Stimulated activated naive CD4-positive, alpha-beta T cell (primary cell): ENCODE measurements at places on chromosomes 7 and 10.

GRCh38 chr7:152520861-152521302 is 85.1 kb upstream of the KMT2C start:
- DNase-seq = no peak

DNA sequence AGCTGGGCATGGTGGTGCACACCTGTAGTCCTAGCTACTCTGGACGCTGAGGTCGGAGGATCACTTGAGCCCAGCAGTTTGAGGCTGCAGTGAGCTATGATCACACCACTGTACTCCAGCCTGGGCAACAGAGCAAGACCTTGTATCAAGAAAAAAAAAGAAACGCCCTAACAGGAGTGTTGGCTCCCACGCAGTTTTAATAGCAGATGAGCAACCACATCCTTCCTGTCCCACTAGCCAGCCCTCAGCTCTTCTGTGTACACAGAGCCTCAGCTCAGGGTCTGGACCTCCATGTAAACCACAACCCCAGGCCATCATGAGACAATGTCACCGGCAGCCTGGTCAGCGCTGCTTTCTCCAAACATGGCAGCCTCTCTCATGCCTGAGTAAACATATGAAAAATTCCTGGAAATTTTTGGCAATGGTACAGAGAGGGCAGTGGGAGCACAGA is 108.2 kb downstream of the PIP4K2A start:
- DNase-seq = no peak

DNA sequence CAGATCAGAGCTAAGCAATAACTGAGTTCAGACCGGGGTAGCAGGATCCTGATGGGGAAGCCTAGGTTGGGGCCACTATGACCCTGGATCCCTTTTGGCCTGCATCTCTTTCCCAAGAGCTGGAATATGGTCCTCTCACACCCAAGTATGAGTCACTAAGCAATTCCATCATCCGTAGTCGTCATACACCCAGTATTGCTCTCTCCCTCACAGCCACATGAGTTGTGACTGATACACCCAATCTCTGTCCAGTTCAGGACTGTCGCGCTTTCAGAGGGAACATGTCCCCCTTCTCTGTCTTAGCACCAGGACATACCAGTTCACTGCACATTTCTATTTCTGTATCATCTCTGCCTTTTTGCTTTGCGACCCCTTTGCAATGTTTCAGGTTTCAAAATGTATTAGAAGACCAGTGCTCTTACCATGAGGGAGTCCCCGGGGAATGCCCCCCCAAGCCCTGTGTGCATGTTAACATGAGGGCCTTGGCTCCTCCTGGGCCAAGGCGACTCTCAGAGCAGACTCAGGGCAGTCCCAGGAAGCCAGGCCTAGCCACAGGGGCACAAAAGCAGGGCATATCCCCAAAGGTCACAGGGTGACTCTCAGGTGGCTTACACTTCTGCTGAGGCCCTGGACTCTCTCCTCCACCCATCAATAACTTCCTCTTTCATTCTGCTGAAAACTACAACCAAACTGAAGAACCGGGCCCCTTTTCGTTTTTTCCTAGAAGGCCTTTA is 75.3 kb upstream of the SAMD8 start:
- no peak for DNase-seq

DNA sequence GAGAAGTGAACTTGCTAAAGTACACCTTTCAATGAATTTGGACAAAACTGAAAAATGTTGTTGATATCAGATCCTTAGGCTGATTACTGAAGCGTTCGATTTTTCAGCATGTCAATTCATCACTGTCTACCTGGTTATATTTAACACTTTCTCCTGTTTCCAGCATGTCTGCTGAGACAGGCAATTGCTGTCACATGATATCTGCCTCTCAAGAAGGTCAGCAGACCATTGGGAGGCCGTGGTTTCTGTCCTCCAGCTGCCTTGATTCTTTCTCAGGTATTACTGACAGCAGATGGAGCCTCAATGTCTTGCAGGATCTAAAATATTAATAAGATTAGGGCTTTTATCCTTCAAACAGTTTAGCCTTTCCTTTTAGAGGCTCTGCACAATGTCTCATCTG is 127.5 kb downstream of the SNX10 start:
- no peak for DNase-seq

- no peak for DNase-seq
Measured at GRCh38 chr10:51615764-51616298, 83.6 kb downstream of the CSTF2T start.

- DNase-seq = no peak
Measured at GRCh38 chr7:152649220-152649619, 26.7 kb downstream of the XRCC2 start.

DNA sequence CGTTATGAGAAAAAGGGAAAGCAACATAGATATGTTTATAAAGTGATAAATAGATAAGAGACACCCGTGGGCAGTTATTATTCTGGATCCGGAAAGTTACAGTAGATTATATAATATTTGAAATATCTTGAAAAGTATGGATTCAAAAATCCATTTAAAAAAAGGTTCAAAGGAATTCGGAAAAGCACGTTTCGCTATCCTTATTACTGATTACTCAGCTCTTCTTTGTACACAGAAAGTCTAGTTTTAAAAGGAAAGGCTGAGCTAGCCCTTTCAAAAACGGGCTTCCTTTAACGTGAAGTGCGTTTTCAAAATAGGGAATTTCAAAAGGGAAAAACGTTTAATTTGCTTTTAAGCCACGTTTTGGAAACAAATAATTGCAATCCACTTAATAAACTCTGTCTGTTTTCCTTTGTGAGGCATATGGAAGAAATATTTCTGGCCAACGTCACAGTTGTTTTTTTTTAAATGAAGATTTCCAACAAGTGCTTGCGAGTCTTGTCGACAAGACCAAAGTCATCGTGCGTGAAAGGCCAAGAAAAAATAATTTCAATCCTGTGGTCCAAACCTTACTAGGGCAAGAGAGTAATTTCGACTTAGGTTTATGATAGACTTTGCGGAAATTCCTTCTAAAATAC is 2.2 kb upstream of the SKIDA1 start:
- DNase-seq = no peak

- no peak for DNase-seq
Measured at GRCh38 chr7:138663725-138664710, 37.1 kb downstream of the SVOPL start.

DNA sequence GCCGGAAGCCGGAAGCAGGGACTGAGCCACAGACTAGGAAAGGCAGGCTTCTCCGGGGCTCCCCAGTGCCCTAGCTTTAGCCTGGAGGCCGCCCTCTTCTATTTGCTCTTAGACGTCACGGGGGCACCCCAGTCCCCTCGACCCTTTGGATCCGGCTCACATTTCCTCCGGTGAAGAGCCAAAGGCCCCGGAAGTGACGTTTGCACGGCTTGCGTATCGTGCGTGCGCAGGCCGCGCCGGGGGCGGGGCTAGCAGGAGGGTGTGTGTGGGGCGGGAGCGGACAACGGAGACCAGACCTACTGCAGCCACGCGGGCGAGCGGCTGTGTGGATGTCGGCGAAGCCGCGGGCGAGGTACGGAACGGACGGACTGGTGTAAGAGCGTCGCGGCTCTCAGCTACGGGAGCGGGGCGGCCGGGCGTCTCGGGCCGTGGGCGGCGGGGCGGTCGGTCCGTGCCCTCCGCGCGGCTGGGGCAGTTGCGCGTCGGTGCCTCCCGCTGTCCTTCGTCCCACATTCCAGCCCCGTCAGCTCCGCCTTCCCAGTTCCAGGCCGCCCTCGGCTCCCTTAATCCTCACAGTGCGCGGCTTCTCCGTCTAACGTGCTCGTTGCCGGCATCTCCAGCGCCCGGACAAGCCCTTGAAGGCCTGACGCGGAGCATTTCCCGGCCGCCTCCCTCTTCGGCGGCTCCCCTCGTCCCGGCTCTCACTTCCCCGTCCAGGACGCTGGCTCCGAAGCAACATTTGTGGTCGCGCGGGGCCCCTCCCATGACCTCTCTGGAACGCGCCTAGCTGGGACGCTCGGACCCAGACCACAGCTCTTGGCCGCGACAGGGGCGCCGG is 25.8 kb downstream of the KCTD7 start:
- DNase-seq = peak; percentile 98
